ENCODE measurements at places on chromosomes 5 and 9. TPM values are rescaled to one million over a fixed set of nuclear protein-coding genes. Genes with fewer than 3 reads are reported as not detected.

Gene FOXI1
- total RNA-seq, result not detected

Gene PLAC8L1
- total RNA-seq, result not detected

Gene OR1L6
- total RNA-seq, result not detected

Gene RLN1
- not detected for total RNA-seq

Gene SURF2
- total RNA-seq, result 22.8 TPM

Gene ADAMTS16
- 11.7 TPM for total RNA-seq

Gene PLEKHG4B
- total RNA-seq, result 0.51 TPM

Gene HTR1A
- not detected for total RNA-seq

Gene ALDH1B1
- total RNA-seq, result 74.2 TPM

Gene ANKRD31
- total RNA-seq, result not detected

Gene FOCAD
- total RNA-seq, result 23.6 TPM

Gene ROR2
- total RNA-seq, result 0.98 TPM

Gene GPR21
- total RNA-seq, result not detected

Gene SLC6A7
- total RNA-seq, result not detected

Gene ANKRD55
- total RNA-seq, result not detected

Gene ADAM19
- 72.8 TPM for total RNA-seq

Gene SV2C
- not detected for total RNA-seq

Gene EIF4EBP3
- total RNA-seq, result 0.98 TPM

Gene PCDHGA1
- total RNA-seq, result 0.51 TPM

Gene GAS1
- 29.4 TPM for total RNA-seq

Gene ECSCR
- not detected for total RNA-seq

Gene AQP7
- not detected for total RNA-seq

Gene NIM1K
- 0.13 TPM for total RNA-seq

Data from mesangial cell (primary cell).